ENCODE measurements at places on chromosomes 12 and 14.

GRCh38 chr12:115354007-115354890 is 670.3 kb upstream of the TBX3 start:
- no peak for DNase-seq

- DNase-seq, result no peak
Measured at GRCh38 chr14:68076451-68076850, 256.9 kb downstream of the RAD51B start.

DNA sequence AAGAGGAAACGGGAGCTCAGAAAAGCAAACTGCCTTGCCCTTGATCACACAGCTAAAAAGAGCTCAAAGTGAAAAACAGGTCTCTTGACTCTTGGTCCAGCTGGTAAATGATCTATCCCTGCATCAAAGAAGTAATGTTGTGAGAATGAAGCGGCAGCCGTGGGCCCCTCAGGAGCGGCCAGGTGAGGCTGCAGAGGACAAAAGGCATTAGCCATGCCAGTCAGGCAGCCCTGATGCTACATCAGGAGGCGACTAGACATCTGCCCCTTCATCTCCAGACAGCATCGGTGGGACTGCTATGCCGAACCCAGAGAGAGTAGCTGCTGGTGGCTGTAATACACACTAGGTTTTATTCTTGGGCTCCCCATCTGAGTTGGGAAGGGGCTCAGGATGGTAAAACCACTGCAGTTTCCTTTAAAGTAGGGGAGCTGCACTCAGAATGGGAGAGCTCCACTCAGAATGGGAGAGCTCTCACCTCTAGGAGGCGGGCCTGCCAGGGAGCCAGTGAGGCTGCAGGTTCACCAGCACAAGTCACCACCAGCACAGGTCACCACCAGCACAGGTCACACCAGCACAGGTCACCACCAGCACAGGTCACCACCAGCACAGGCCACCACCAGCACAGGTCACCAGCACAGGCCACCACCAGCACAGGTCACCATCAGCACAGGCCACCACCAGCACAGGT is 120.1 kb downstream of the TSPAN9 start:
- no peak for DNase-seq

- peak; percentile 97 for DNase-seq
Measured at GRCh38 chr14:68140076-68140741, 320.6 kb downstream of the RAD51B start.

GRCh38 chr14:83689265-83689664 is 1840.7 kb upstream of the FLRT2 start:
- no peak for DNase-seq

Data from DMS79 (cell line).